ENCODE measurements at places on chromosomes 1 and 21.
A peak's percentile ranks its signal among the peaks of the same experiment; 100 is the strongest.

- DNase-seq: no peak
Observed at GRCh38 chr1:158131217-158131616, 49.5 kb upstream of the CD1D start.

DNA sequence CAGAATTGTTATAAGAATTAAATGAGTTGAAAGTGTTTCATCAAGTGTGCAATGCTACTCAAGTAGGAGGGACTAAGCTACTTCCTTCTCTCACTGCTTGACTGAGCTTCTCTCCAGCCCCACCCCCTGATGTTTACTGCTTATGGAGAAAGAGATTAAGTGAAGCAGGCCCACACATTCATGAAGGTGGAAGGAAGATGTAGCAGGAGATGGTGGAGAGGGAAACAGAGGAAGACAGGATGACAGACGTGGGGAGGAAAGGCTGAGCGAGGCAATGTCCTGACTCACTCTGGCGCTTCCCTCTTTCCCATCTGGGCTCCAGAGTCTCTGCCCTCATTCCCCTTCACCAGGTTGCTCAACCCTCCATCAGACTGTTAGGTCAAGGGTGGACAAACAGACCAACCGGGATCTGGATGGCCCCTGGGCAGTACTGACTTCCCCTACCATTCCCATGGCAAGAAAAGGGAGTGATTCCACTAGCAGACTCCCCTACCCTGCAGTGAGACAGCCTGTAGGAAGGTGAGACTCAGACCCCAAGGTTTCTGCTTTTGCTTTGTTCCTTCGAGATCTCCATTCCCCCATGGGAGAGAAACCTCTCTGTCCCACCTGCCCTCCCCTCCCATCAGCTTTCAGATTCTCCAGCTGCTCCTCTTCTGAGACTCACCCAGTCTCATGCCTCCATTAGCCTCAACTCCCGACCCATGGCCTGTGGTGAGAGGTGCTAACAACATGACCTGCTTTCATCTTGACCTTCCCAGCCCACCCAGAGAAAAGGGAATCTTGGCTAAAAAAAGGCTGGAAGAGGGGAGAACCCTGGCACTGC lies 3.1 kb upstream of the ARHGEF2 start:
- no peak for DNase-seq

GRCh38 chr21:32949701-32950100 lies 76.0 kb upstream of the OLIG2 start:
- DNase-seq: no peak

- DNase-seq: no peak
Observed at GRCh38 chr1:32813941-32814739, 3.0 kb downstream of the YARS1 start.

DNA sequence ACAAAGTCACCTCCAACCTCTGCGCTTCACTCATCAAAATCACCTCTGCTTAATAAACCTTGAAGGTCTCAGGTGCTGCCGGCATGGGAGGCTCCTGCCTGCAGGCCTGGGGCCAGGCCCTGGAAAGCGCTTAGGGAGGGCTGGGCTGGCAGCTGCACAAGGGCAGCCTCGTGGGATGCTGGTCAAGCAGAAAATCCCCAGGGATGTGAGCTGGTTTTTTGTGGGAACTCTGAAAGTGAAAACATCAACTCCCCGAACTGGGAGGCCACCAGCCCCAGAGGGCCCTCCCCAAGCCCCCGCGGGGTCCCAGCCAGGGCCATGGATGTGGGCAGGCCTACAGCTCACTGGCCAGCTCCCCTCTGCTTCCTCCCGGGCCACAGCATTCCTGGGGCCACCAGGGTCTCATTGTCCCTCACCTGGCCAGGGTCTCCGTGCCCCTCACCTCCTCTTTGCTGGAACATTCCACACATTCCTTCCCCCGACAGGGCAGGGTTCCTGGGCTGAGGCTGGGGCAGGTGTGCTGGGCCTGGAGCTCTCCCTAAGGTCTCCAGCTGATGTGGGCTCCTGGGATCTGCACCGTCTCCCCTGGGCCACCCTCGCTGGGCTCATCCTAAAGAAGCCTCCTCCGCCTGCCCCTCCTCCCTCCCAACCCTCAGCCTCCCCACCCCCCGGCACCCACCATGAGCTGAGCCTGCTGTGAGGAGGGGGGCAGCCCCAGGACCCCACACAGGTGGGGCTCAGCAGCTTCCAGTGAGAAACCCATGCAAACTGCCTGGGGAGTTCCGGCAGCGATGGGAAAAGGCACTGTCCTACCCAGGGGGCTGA lies 36.0 kb upstream of the POFUT2 start:
- no peak for DNase-seq

DNA sequence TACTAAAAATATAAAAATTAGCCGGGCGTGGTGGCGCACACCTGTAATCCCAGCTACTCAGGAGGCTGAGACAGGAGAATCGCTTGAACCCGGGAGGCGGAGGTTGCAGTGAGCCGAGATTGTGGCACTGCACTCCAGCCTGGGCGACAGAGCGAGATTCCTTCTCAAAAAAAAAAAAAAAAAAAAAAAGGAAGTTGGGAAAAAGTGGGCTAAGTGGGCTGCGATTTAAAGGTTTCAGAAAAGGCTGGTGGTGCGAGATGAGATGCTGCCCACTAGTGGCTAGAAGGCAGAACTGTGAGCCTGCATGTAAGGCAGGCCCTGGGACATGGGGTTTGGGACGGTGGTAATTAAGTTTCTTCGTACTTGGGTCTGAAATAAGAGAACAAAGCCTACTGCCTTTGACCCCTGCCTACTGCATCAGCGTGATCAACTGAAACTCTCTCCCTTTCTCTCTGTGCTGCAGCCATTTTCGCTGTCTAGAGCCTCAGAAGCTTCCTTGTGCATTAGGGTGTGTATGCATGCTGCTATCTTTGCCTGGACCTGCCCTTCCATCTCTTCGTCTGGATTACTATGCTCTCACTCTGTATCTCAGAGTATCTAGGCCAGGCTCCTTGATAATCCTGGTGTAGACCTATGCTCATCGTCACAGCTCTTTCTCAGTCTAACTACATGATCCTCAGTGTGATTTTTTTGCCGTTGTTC lies 12.4 kb downstream of the FMOD start:
- no peak for DNase-seq

DNA sequence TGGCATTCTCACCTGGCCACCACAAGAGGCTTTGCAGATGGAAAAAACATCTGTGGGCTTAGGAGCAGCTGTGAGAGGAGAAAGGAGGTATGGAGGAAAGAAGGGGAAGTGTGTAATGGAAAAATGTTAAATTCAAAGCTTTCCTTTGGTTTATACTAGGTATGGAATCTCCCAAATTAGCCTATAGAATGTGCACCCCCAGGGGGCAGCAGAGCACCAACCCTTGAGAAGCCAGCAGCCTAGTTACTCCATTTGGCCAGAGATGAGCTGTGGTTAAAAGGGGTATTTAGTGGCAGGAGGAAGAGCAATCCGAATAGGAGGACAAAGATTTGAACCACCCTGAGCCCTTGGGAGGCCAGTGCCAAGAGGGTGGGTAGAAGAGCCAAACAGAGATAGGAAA lies 97.5 kb upstream of the CTTNBP2NL start:
- peak; percentile 19 for DNase-seq

DNA sequence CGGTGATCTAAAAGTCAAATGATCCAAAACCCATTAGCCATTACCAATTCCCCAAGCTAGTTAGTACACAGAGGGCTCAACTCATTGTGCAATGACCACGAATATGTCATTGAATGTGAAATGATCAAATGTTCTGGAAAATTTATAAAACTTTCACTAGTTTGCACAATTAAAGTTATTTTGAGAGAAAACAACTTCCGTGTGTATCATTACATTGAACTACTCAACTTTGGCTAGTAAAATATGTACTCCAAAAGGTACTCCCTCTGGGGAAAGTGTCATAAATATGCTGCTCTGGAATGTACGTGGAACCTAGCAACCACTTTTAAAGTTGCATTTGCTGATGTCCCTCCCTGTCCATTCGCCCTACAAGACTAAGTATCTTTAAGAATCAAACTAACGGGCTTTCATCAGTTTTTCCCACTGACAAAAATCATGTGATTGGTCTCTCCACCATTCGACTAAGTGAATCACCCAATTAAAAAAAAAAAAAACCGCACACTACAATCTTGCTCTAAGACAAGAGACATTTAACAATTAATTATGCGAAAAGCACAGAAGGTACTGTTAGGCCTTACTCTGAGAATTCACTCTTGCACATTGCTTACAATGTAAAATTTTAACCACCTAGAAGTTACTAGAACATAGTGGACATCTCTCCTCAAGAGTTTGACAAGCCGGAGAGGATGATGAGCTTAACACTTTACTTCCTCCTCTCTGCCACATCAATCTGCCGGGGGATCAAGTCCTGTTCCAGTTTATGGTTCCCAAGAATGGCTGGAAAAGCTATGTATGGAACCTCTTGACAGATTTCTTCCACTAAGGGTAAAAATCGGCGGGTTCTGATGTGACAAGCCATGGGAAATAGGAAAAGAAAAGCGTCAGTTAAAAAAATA lies 1.2 kb downstream of the ACBD3 start:
- DNase-seq: peak; percentile 41

DNA sequence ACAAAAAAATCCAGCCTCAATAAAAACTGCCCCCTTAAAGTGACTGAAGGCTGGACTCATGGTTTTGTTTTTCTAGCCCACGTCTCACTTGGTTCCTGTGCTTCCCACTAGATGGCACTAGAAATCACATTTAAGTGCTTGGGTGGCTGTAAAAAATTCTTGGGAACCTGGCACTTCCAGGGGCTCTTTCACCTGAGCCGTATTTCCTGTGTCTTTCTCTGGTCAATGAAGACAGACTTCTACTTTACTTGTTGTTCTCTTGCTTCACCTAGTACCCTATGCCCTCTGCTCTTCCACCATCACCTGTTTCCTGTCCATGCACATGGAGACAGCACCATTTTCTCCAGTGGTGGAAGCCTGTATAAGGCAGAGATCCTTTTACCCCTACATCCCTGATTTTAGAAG lies 20.0 kb downstream of the METTL13 start:
- DNase-seq: no peak

DNA sequence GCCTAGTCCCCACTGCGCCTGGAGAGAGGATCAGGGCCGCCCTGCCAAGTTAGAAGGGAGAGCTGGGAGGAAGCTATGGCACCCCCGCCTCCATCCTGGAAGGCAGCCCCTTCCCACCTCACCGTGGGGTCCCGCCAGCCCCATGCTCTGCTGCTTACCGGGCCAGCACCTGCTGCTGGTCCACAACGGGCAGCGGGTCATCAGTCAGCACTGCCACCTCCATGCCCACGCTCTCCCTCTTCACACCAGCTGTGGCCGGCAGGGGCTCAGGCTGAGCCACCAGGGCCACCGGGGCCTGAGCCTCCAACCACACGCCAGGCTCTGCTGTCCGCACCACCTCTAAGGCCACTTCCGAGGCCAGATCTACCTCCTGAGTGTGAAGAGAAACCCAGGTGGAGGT lies 23.5 kb upstream of the DDOST start:
- DNase-seq: no peak

GRCh38 chr1:2415801-2416208 lies 3.4 kb upstream of the PEX10 start:
- DNase-seq: no peak

DNA sequence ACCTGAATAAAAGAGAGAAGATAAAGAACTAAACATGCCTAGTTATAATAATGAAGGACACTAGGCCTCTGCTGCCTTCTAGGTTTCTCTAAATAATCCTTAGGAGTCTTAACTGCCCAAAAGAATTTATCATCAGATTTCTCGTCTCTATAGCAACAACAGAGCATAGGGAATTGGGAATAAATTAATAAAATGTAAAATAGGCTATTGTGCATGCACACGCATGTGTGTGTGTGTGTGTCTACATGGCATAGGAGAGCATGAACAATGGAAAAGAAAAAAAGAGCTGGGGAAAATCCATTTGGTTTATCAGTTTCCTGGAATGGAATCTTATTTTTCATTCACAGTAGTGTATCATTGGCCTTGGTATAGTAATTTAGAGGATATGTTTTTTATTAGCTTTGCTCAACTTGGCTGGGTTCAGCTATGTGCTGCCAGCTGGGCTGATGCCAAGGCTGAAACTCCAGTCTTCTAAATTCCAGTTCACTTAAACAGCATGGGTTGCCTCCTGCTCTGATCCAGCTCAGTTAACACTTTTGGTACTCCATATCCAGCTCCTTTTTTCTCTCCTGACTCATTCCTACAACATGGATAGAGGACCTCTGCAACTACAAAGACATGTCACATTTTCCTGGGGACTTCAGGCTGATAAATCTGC lies 80.6 kb upstream of the SLFNL1 start:
- peak; percentile 97 for DNase-seq

DNA sequence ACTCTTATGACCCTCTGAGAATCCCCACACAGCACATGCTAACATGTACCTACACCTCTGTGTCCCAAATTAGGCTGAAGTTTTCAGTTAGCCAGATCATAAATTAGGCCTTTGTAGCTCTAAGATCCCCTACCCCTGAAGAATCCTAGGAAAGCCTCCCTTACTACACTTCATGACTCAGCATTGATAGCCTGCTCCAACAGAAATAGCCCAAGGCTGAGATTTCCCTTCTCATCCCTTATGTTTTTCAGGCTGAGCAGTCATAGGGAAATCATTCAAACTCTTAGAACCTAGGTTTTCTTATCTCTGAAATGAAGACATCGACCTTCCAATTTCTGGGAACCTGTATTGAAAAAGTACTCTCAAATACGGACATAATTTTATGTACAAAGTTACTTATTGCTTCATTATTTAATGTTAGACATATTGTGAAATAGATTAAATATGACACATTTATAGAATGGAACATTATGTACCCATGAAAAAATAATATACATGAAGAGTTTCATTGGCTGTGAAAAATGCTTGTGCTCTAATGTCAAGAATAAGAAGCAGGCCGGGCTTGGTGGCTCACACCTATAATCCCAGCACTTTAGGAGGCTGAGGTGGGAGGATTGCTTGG lies 122.4 kb upstream of the UBE2U start:
- DNase-seq: no peak

DNA sequence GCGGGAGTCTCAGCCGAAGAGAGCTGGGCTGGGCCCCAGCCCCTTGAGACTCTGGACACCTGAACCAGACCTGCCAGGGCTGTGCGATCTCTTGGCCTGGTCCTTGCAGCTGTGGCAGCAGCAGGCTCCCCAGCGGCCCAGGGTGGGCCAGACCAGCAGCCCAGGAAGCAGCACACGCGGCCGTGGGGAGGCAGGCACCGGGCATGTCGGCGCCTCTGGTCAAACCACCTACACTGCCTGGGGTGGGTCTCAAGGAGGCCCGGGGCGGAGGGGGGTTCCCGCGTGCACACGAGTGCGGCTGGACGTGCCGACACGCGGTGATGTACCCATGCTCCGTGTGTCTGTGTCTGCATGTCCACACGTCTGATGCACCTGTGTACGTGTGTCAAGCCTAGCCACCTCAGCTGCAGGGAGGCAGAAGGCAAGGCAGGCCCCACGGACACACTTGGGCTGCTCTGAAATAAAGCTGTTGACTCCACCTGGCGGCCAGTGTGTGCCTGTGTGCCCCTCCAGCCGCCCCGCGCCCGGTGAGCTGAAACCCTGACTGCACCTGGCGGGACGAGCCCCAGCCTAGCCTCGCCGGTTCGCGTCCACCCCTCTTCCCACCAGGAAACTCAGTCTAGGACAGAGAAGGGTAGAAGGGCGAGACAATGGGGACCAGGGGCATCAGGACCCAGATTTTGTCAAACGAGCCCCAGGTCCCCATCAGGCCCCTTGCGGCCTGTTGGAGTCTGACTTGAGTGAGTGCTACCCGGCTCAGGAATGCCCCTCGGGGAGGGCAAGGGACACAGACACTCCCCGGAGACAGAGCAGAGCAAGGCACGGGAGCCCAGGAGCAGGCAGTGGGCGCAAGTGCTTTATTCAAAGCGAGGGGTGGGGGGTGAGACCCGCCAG lies 11.6 kb downstream of the SCNN1D start:
- DNase-seq: no peak

Data from stromal cell of bone marrow (primary cell).